ENCODE measurements at places on chromosomes 7 and 10. TPM values are rescaled to one million over a fixed set of nuclear protein-coding genes. Genes with fewer than 3 reads are reported as not detected.

DNA sequence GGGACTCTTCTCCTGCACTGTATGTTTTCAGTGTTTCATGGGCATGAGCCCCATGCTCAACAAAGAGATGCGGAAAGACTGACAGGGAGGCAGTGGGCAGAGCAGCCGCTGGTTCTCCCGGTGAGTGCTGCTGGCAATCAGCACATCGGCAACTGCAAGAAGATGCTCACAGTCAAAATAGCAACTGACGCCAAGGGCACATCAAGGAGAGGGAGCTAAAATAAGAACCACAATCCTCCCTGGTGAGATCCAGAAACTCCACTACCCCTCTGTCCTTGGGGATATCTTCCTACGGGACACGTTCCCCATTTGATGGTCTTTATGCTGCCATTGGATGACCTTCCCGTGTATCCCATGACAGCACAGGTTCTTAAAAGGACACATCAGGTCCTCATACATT, 28.9 kb upstream of the SVIL start:
- no peaks in the 10 kb centered on the region for H3K27me3 ChIP-seq
- H3K36me3 ChIP-seq: no peaks in the 10 kb centered on the region
- H3K4me1 ChIP-seq: peaks cover 12% of the 10 kb centered on the region
- H3K4me3 ChIP-seq: no peak overlapping the region
- no peak overlapping the region for H3K27ac ChIP-seq
- DNase-seq: no peak

- H3K36me3 ChIP-seq: no peaks in the 10 kb centered on the region
- H3K27ac ChIP-seq: no peak overlapping the region
- H3K27me3 ChIP-seq: no peaks in the 10 kb centered on the region
- H3K4me1 ChIP-seq: no peaks in the 10 kb centered on the region
- DNase-seq: no peak
These were observed 18.3 kb downstream of the C7orf25 start for GRCh38 chr7:42893346-42894240.

GRCh38 chr7:24158975-24159374, 125.0 kb upstream of the NPY start:
- H3K4me1 ChIP-seq: no peaks in the 10 kb centered on the region
- no peaks in the 10 kb centered on the region for H3K27me3 ChIP-seq
- no peak overlapping the region for H3K27ac ChIP-seq
- no peaks in the 10 kb centered on the region for H3K36me3 ChIP-seq
- no peak overlapping the region for H3K4me3 ChIP-seq

- peak overlapping the region; percentile 98 for H3K27ac ChIP-seq
- H3K4me1 ChIP-seq: no peaks in the 10 kb centered on the region
- peak overlapping the region; percentile 52 for H3K4me3 ChIP-seq
- peak; percentile 45 for DNase-seq
- no peaks in the 10 kb centered on the region for H3K27me3 ChIP-seq
- no peaks in the 10 kb centered on the region for H3K36me3 ChIP-seq
These were observed 830 bp downstream of the IMPDH1 start for GRCh38 chr7:128408709-128409595.

DNA sequence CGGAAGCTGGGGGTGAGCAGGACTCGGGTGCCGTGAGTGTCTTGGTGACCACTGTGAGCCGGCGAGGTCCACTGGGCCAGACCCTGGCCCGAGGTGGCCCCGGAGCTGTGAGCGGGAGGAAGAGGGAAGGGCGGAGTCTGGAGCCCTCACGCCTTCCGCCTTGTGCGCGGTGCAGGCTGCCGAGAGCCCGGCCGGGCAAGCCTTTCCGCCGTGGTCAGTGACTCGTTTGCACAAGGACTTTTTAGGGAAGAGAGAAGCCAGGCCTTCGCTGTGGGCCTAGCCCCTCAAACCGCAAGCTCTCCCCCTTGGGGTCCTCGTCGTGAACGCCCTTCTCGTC, 40.9 kb upstream of the ZNF32 start:
- no peaks in the 10 kb centered on the region for H3K36me3 ChIP-seq
- no peaks in the 10 kb centered on the region for H3K27me3 ChIP-seq
- no peaks in the 10 kb centered on the region for H3K4me1 ChIP-seq

GRCh38 chr10:132133449-132134240, 53.1 kb upstream of the DPYSL4 start:
- no peak overlapping the region for H3K4me3 ChIP-seq
- no peaks in the 10 kb centered on the region for H3K4me1 ChIP-seq
- no peaks in the 10 kb centered on the region for H3K27me3 ChIP-seq

GRCh38 chr10:80320377-80320776, 30.9 kb upstream of the MAT1A start:
- H3K36me3 ChIP-seq: no peaks in the 10 kb centered on the region
- no peak for DNase-seq
- no peak overlapping the region for H3K27ac ChIP-seq
- no peaks in the 10 kb centered on the region for H3K27me3 ChIP-seq
- H3K4me1 ChIP-seq: no peaks in the 10 kb centered on the region
- no peak overlapping the region for H3K4me3 ChIP-seq

DNA sequence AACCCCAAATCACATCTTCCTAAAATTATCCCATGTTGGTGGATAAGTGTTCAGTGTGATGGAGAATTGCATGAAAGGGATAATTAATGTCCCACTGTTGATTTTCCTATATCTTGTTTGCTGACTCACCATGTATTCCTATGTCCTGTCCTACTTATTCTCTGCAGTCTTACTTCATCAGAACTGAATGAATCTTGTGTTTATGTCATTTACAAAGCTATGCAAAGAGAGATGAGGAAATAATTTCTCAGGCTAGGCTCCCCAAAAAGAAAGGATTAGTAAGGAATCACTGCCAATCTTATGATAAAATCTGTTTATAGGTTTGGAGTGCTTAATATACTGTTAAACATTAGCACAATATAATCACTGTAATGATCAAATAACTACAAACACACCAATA, 360.8 kb downstream of the CRPPA start:
- no peaks in the 10 kb centered on the region for H3K36me3 ChIP-seq
- no peak for DNase-seq
- no peaks in the 10 kb centered on the region for H3K27me3 ChIP-seq
- H3K4me1 ChIP-seq: no peaks in the 10 kb centered on the region
- H3K27ac ChIP-seq: no peak overlapping the region
- no peak overlapping the region for H3K4me3 ChIP-seq

GRCh38 chr7:67723591-67723990, 727.0 kb downstream of the TYW1 start:
- H3K27me3 ChIP-seq: no peaks in the 10 kb centered on the region
- no peak for DNase-seq
- H3K36me3 ChIP-seq: no peaks in the 10 kb centered on the region
- H3K4me1 ChIP-seq: no peaks in the 10 kb centered on the region

DNA sequence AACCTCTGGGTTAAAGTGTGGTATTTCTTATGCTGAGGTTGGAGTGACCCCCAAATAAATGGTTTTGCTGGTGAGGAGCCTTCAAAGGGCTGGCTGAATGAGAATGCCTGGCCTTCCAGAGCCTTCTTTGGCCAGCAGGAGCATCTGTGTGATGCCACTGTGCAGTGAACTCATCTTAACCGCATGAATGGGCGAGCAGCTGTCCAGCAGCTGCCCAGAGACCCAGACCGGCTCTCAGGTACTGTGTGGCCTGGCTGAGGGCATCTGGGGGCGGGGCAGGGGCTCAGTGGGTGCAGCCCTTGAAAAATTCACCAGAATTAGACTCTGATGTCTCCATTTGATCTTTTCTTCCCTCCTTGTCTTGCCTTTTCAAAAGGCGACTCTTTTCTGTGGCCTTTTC, 59.0 kb downstream of the SYPL1 start:
- H3K36me3 ChIP-seq: no peaks in the 10 kb centered on the region
- no peaks in the 10 kb centered on the region for H3K27me3 ChIP-seq
- H3K4me1 ChIP-seq: no peaks in the 10 kb centered on the region
- DNase-seq: no peak
- H3K27ac ChIP-seq: no peak overlapping the region
- no peak overlapping the region for H3K4me3 ChIP-seq

DNA sequence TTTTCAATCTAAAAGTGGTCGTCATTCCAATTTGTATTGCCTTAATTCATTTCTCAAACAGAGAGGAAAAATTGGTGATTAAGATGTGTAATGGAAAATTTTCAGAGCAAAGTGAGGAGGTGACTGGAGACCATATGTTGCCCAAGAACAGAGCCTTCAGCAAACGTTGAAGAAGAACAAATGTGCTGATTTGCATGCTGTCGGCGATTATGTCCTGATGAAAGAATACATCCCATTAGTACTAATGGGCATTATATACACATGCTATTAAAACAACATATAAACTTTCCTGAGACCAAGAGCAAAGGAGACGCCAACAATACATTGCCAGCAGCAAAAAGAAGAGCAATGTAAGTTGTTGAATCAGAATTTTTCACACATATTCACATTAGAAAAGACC, 100.0 kb upstream of the ARID5B start:
- H3K36me3 ChIP-seq: no peaks in the 10 kb centered on the region
- no peak overlapping the region for H3K4me3 ChIP-seq
- no peak for DNase-seq
- no peaks in the 10 kb centered on the region for H3K4me1 ChIP-seq
- no peak overlapping the region for H3K27ac ChIP-seq
- H3K27me3 ChIP-seq: no peaks in the 10 kb centered on the region

- H3K4me1 ChIP-seq: no peaks in the 10 kb centered on the region
- no peak overlapping the region for H3K4me3 ChIP-seq
- no peaks in the 10 kb centered on the region for H3K27me3 ChIP-seq
- no peaks in the 10 kb centered on the region for H3K36me3 ChIP-seq
- H3K27ac ChIP-seq: peak overlapping the region; percentile 14
These were observed 24.0 kb downstream of the WAPL start for GRCh38 chr10:86497621-86498020.

DNA sequence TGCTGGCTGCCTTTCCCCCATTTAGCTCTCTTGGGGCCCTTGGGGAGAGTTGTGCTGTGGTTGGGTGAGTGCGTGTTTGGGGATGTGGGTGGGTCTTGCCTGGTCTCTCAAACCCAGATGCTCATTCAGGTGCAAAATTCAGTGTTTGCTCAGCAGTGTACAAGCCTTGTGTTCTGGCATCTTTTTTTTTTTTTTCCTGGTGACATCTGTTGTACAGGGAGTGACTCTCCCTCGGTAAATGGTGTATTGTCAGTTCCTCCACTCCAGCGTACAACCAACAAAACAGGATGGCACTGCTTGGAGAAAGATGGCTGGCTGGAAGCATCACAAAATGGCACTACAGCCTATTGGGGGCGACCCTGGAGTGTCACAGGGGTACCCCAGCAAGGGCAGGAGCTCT, 75.5 kb downstream of the LRMDA start:
- no peaks in the 10 kb centered on the region for H3K4me1 ChIP-seq
- no peak overlapping the region for H3K4me3 ChIP-seq
- no peak overlapping the region for H3K27ac ChIP-seq
- no peak for DNase-seq

- H3K36me3 ChIP-seq: no peaks in the 10 kb centered on the region
- no peaks in the 10 kb centered on the region for H3K4me1 ChIP-seq
- H3K4me3 ChIP-seq: peak overlapping the region; percentile 30
These were observed 884 bp downstream of the ICA1 start for GRCh38 chr7:8260871-8261694.

DNA sequence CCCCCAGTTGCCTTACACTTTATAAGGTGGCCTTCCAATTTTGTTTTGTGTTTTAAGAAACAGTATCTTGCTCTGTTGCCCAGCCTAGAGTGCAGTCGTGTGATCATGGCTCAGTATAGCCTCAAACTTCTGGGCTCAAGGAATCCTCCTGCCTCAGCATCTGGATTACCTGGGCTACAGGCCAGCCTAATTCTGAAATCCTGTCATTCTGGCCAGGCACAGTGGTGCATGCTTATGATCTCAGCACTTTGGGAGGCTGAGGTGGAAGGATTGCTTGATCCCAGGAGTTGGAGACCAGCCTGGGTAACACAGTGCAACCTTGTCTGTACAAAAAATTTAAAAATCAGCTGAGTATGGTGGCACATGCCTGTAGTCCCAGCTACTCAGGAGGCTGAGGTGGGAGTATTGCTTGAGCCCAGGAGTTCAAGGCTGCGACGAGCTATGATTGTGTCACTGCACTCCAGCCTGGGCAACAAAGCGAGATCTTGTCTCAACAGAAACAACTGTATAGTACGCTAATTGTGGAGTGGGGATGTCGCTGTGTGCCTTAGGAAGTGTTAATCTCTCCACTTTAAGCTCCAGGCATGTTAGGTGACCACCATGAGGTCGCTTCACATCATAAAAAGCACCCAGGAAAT, 24.7 kb upstream of the RBM33 start:
- no peak for DNase-seq
- no peaks in the 10 kb centered on the region for H3K27me3 ChIP-seq
- H3K4me1 ChIP-seq: no peaks in the 10 kb centered on the region
- H3K27ac ChIP-seq: no peak overlapping the region
- no peaks in the 10 kb centered on the region for H3K36me3 ChIP-seq
- no peak overlapping the region for H3K4me3 ChIP-seq

- no peaks in the 10 kb centered on the region for H3K27me3 ChIP-seq
- no peak overlapping the region for H3K4me3 ChIP-seq
- no peaks in the 10 kb centered on the region for H3K36me3 ChIP-seq
- peak overlapping the region; percentile 36 for H3K27ac ChIP-seq
- no peak for DNase-seq
These were observed 8.1 kb upstream of the DEPP1 start for GRCh38 chr10:44986670-44987069.

Gene SPDYE2B
- total RNA-seq: not detected

Gene GCK
- 1.8 TPM for total RNA-seq

Gene OR2F2
- total RNA-seq: not detected

Gene CALML3
- total RNA-seq: not detected

Gene MSS51
- total RNA-seq: 5.5 TPM

Gene HGF
- 3.6 TPM for total RNA-seq

Gene GPRIN2
- total RNA-seq: 3.5 TPM

Gene NRBF2
- total RNA-seq: 14.9 TPM

Gene HOXA1
- total RNA-seq: 1.3 TPM
